ENCODE measurements at places on chromosomes 7 and 10.

DNA sequence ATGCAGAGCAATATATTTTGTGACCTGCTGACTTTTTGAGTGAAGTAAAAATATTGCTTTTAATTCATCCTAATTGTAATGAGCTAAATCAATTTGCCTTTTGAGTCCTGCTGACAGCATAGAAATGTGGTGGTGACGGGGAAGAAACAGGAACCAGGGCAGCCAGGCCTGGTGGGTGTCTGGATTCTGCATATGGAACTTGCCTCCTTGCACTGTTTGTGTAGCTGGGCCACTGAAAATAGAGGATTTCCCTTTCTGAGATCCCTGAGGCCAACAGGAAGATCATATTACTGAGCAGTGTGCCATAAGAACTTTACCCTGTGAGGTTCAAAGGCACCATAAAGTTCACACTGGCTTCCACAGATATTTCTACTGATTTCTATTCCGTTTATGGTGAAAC is 488.4 kb upstream of the AKR1E2 start:
- DNase-seq = no peak

DNA sequence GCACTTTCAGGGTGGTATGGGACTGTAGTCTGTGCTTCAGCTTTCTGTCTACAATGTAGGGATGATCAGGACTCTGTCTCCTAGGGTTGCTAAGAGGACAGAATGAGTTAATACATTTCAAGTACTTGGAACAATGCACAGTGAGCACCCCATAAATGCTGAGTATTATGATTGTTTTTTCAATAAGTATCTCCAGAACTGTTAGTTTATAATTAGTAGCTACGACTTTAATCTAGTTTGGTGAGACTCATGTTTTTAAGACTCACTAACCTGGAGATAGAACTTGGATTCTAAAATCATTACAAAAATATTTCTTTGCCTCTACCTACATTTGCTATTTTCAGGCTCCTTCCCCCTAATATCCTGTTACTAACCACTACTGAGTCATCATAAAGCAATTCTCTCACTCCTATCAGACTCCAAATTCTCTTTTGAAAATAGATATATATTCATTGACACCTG is 95.3 kb downstream of the CPED1 start:
- no peak for DNase-seq

GRCh38 chr10:118850418-118851061 is 95.8 kb upstream of the CACUL1 start:
- DNase-seq = no peak

DNA sequence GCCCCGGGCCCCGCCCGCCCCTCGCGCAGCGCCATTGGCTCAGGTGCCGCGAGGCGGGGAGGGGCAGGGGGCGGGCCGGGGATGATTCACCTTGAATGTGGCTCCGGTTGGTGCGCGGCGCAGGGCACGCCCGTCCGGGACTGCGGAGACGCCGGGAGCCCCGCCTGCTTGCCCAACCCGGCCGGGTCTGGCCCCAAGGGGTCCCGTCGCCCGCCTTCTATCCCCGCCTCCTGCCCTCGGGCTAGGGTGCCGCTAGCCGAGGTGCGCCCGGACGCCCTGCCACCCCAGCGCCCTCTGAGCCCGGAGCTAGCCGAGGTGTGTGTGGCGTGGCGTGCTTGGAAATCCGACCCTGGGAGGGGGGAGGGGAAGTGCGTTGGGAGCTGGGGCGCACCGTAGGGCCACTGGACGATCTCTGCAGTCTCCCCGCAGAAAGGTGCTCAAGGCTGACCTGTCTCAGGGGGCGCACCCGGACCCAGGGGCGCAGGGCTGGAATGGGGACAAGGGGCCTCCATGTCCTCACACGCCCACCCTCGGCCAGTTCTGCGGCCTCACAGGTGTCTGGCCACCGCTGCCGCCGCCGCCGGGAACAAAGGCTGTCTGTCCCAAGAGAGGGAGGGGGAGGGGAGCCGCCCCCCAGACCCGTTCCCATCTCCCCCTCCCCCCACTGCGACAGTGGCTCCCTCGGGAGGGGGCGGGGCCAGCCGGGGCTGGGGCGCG is 168.9 kb downstream of the NRF1 start:
- DNase-seq = no peak

DNA sequence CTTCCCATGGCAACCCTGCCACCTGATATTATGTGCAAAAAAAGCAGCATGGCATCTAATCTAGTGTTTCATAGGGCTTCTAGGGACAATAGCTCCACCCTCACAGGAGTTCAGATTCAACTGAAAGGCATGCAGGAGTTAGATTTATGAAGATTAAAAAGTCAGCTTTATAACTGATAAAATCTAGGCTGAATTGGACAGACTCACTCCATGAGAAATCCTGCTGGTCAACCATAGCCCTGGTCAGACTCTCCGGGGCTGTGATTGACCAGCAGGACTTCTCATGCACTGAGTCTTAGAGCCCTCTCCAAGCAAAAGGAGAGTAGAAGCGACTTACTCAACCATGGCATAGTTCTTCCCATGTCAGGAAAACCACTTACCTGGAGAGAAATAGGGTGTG is 345.4 kb downstream of the NEBL start:
- DNase-seq = no peak

- DNase-seq = no peak
These were observed 40.2 kb upstream of the PRSS58 start for GRCh38 chr7:142298009-142298408.
